ENCODE measurements at places on chromosomes 7 and 10. TPM values are rescaled to one million over a fixed set of nuclear protein-coding genes. Genes with fewer than 3 reads are reported as not detected.

Gene FUOM
- total RNA-seq = 20.7 TPM

Gene GATA3
- 0.49 TPM for total RNA-seq

DNA sequence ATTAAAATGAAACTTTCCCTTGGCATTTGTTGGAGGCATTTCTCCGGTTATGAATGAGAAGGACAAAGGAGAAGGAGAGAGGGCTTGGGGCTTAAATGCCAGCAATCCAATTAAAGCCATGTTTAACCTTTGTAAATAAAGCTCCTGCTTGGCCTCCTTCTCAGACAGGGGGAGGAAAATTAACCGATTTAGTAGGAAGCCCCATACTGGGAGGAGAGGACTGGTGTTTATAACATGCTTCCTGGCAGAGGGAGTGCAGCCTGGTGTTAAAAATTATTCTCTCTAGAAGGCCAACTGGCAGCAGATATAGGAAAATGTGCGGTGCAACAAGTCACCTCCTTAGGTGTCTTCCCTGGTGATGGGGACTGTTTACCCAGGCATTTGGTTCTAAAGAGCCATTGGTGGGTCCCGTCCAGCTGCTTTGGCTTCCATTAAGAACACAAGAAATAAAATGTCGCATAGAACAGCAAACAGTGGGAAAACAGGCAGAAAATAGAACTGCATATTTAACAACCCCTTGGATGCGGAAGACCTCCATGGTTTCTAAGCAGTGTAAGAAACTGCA, 846.5 kb downstream of the TYW1 start:
- H3K27ac ChIP-seq = no peak overlapping the region
- H3K27me3 ChIP-seq = no peaks in the 10 kb centered on the region
- H3K4me1 ChIP-seq = no peaks in the 10 kb centered on the region
- no peak overlapping the region for H3K4me3 ChIP-seq

GRCh38 chr10:6591668-6592067, 11.6 kb upstream of the PRKCQ start:
- H3K4me1 ChIP-seq = no peaks in the 10 kb centered on the region
- H3K36me3 ChIP-seq = no peaks in the 10 kb centered on the region
- DNase-seq = no peak
- H3K4me3 ChIP-seq = no peak overlapping the region
- H3K27me3 ChIP-seq = no peaks in the 10 kb centered on the region
- no peak overlapping the region for H3K27ac ChIP-seq

GRCh38 chr7:94655126-94655847, 646 bp downstream of the SGCE start:
- peak overlapping the region; percentile 15 for H3K27ac ChIP-seq
- DNase-seq = peak; percentile 41
- no peaks in the 10 kb centered on the region for H3K36me3 ChIP-seq
- peak overlapping the region; percentile 63 for H3K4me3 ChIP-seq
- H3K27me3 ChIP-seq = no peaks in the 10 kb centered on the region
- peaks cover 29% of the 10 kb centered on the region for H3K4me1 ChIP-seq

- no peak overlapping the region for H3K4me3 ChIP-seq
- no peaks in the 10 kb centered on the region for H3K4me1 ChIP-seq
- no peak overlapping the region for H3K27ac ChIP-seq
- H3K27me3 ChIP-seq = no peaks in the 10 kb centered on the region
- DNase-seq = no peak
These were observed 283.4 kb upstream of the AOAH start for GRCh38 chr7:37007691-37008090.

GRCh38 chr10:126503392-126504062, 115.2 kb upstream of the ADAM12 start:
- no peak overlapping the region for H3K4me3 ChIP-seq
- H3K36me3 ChIP-seq = no peaks in the 10 kb centered on the region
- no peak overlapping the region for H3K27ac ChIP-seq
- H3K4me1 ChIP-seq = no peaks in the 10 kb centered on the region
- no peak for DNase-seq
- H3K27me3 ChIP-seq = no peaks in the 10 kb centered on the region

GRCh38 chr7:90180011-90180585, 25.8 kb downstream of the STEAP1 start:
- H3K4me1 ChIP-seq = peaks cover 4% of the 10 kb centered on the region
- no peak for DNase-seq
- no peak overlapping the region for H3K4me3 ChIP-seq
- H3K27me3 ChIP-seq = no peaks in the 10 kb centered on the region
- no peaks in the 10 kb centered on the region for H3K36me3 ChIP-seq

DNA sequence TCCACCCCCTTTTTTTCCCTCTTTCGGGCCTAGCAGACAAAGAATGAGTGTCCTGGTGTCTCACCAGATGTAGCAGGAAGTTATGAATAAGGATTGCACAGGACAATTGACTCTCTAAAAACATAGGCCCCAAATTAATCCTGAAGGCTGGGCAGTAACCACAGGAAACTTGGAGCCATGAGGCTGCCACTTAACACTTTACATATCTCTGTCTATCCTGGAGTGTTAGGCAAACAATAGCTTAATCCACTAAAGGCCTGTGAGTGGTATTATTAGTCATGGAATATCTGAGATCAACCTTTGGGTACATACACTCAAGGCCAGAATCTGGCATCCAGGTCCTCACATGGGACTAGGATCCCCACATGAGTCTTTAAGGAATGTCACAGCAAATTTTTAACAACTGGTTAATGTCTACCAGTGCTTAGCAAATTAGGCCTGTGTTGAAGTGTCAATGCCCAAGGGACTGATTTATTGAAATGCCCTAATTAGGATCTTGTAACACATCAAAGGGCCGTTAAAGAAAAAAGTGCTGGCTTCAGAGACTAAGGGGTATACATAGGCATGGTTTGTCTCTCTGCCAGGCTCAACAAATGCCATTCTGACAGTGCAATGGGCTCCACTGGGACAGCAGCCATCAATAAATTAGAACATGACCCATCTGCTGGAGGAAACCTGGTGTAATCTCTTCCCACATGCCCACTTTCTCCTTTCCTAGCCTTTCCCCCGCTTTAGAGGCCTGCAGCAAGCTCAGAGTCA, 196.7 kb upstream of the TBX20 start:
- DNase-seq = no peak
- H3K27me3 ChIP-seq = peaks cover 21% of the 10 kb centered on the region
- H3K4me1 ChIP-seq = no peaks in the 10 kb centered on the region
- no peak overlapping the region for H3K4me3 ChIP-seq

Gene PTF1A
- total RNA-seq = not detected

- H3K27ac ChIP-seq = no peak overlapping the region
- peaks cover 45% of the 10 kb centered on the region for H3K4me1 ChIP-seq
- no peak for DNase-seq
- peaks cover 5% of the 10 kb centered on the region for H3K27me3 ChIP-seq
- no peaks in the 10 kb centered on the region for H3K36me3 ChIP-seq
These were observed 148.8 kb downstream of the PFKFB3 start for GRCh38 chr10:6351495-6351894.

Gene RELN
- total RNA-seq = not detected

DNA sequence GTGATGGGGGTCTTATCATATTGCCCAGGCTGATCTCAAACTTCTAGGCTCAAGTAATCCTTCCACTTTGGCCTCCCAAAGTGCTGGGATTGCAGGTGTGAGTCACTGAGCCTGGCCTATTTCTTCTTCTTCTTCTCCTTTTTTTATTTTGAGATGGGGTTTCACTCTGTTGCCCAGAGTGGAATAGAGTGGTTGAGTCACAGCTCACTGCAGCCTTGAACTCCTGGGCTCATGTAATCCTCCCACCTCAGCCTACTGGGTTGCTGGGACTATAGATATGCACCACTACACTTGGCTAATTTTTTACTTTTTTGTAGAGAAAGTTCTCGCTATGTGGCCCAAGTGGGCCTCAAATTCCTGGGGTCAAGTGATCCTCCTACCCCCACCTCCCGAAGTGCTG, 124.3 kb downstream of the SKIDA1 start:
- no peak for DNase-seq
- H3K27ac ChIP-seq = no peak overlapping the region
- H3K4me1 ChIP-seq = no peaks in the 10 kb centered on the region
- no peaks in the 10 kb centered on the region for H3K27me3 ChIP-seq
- H3K4me3 ChIP-seq = no peak overlapping the region

- H3K36me3 ChIP-seq = no peaks in the 10 kb centered on the region
- DNase-seq = no peak
- peaks cover 4% of the 10 kb centered on the region for H3K4me1 ChIP-seq
- H3K4me3 ChIP-seq = no peak overlapping the region
- H3K27ac ChIP-seq = no peak overlapping the region
These were observed 138.7 kb upstream of the ADO start for GRCh38 chr10:62665771-62666170.

DNA sequence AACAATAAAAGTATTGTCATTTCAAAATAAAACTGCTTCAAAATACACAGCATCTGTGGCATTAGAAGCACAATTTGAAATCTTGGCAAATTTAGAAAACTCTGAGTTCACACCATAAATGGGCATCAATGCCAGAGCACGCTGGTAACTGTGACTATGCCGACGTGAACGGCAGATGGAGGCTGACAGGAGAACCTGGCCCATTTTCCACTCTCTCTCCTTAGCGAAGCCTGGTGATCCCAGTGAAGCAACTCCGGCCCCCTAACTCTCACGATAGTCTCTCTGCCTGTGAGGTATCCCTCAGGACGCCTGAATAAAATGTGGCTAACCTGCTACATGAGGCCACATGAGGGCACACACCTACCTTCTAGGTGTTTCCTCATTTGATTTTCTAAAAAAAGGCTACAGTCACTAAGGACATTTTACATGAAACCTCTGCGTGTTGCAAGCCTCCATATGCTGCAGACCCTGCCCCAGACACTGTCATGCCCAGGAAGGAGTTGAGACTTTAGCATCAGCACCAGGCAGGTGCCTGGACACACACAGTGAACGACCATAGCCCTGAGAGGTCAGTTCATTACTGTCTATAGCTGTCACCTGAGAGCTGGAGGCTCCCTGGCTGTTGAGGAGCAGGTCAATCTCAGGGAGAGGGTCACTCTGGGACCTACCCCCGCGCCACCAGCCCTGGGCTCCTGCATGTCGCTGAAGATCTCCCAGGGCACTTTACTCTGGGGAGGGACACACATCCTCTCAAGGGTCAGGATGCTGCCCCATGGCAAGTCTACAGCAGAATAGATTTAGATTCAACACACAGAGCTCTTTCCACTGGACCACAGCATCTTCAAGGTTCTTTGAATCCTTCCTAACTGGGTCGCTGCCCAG, 62.9 kb upstream of the CAMK2B start:
- H3K27me3 ChIP-seq = no peaks in the 10 kb centered on the region
- H3K4me1 ChIP-seq = no peaks in the 10 kb centered on the region
- peaks cover 2% of the 10 kb centered on the region for H3K36me3 ChIP-seq
- H3K27ac ChIP-seq = no peak overlapping the region
- no peak for DNase-seq
- no peak overlapping the region for H3K4me3 ChIP-seq

Gene PODXL
- 5.8 TPM for total RNA-seq

DNA sequence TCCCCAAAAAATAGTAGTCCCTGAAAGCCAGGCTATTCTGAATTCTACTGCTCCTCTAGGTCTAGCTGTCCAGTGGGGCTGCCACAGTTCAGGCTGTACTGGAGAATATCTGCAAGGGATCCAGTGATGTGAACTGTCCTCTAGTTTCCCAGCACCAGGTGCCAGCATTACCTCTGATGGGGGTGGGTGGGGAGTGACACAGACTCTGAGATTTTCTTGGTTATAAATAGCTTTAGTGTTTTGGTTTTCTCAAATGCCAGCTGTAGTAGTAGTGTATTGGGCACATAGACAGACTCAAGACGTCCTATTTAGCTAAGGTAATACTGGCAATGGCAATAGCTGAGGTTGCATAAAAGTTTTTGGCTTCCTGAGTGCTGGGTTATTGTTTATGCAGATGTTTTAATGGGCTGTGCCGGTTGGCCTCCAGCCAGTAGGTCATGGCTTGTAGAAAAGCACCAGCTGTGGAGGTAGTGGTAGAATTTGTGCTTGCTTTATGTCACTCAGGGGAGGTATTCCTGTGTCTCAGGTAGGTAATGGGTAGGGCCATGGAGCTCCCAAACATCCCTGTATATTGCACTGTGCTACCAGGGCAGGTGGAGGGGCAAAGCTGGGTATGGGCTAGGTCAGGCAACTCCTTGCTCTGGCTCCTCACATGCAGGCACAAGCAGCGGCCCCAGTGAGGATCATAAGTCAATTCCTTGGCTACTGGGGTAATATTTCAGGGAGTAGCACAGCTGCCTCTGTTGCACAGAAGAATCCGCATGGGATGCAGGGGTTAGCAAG, 338.7 kb upstream of the LRRTM3 start:
- no peak overlapping the region for H3K4me3 ChIP-seq
- H3K4me1 ChIP-seq = no peaks in the 10 kb centered on the region
- H3K27me3 ChIP-seq = no peaks in the 10 kb centered on the region
- no peaks in the 10 kb centered on the region for H3K36me3 ChIP-seq
- no peak overlapping the region for H3K27ac ChIP-seq
- no peak for DNase-seq

DNA sequence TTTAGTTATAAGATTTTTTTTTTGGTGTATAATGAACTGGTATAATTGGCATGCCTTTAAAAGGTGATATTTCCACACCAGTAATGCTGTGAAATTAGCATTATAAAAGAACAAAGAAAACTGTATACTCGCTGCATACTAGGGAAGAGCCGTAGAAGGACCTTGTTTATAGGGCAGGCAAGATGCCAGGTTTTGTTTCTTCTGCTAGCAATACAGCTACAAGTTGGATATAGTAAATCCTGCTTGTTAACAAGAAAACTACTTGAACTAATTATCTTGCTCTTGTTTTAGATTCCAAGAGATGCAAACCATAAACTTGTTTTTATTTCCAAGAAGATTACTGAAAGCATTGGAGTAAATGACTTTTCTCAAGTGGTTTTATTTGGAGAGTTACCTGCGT, 1.9 kb downstream of the DNAH11 start:
- DNase-seq = no peak
- H3K27ac ChIP-seq = no peak overlapping the region
- peaks cover 24% of the 10 kb centered on the region for H3K27me3 ChIP-seq
- no peak overlapping the region for H3K4me3 ChIP-seq

GRCh38 chr10:132387764-132388210, 9.2 kb upstream of the PWWP2B start:
- peak overlapping the region; percentile 47 for H3K4me3 ChIP-seq
- H3K4me1 ChIP-seq = peaks cover 21% of the 10 kb centered on the region
- peak; percentile 89 for DNase-seq
- no peaks in the 10 kb centered on the region for H3K27me3 ChIP-seq
- H3K36me3 ChIP-seq = no peaks in the 10 kb centered on the region
- peak overlapping the region; percentile 72 for H3K27ac ChIP-seq

DNA sequence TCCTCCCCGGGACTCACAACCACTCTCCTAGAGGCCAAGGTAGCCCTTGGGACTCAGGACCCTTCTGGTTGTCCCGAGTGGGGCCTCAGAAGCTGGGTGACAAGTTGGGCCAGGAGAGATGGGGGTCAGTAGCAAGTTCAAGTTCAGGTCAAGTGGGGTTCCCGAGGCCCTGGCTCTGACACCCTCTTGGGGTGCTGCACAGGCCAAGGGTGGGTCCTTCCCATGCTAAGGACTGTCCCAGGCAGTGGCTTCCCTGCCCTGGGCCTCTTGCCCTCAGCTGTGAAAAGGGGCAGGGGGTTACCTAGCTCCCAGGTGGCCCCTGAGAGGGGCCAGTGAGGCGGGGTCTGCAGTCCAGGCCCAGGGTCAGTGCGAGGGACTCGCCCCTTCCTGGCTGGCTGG, 115.4 kb upstream of the TNRC18 start:
- peaks cover 19% of the 10 kb centered on the region for H3K4me1 ChIP-seq
- no peaks in the 10 kb centered on the region for H3K36me3 ChIP-seq
- no peaks in the 10 kb centered on the region for H3K27me3 ChIP-seq
- no peak overlapping the region for H3K4me3 ChIP-seq

- no peak overlapping the region for H3K27ac ChIP-seq
- no peaks in the 10 kb centered on the region for H3K4me1 ChIP-seq
- H3K36me3 ChIP-seq = no peaks in the 10 kb centered on the region
- H3K27me3 ChIP-seq = no peaks in the 10 kb centered on the region
These were observed 1.3 kb downstream of the RBP4 start for GRCh38 chr10:93599778-93600177.

Measured in B cell (primary cell).